ELR (cell line): ENCODE measurements at places on chromosomes 1 and 21.
A peak's percentile ranks its signal among the peaks of the same experiment; 100 is the strongest.

DNA sequence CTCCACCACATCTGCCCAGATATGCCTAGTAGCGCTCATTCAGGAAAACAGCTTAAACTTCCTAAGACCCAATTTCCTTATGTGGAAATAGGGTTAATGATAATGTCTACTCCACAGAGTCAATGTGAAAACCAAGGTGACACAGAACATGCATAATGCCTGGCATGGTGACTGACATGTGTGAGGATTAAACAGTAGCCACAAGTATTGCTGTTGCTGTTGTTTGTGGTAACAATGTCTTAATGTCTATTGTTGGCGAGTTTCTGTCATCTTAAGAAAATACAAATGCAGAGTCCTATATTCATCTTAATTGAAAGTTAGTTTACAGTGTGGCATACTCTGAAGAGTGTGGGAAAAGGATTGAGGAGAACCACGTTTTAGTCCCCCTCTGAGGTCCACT is 75.6 kb upstream of the NGF start:
- DNase-seq: no peak

GRCh38 chr1:41672173-41672572 is 187.7 kb upstream of the EDN2 start:
- peak; percentile 98 for DNase-seq

GRCh38 chr1:91557039-91557690 is 56.5 kb downstream of the CDC7 start:
- DNase-seq: no peak

- DNase-seq: peak; percentile 37
Measured at GRCh38 chr1:111593403-111594305, 25.9 kb upstream of the RAP1A start.

DNA sequence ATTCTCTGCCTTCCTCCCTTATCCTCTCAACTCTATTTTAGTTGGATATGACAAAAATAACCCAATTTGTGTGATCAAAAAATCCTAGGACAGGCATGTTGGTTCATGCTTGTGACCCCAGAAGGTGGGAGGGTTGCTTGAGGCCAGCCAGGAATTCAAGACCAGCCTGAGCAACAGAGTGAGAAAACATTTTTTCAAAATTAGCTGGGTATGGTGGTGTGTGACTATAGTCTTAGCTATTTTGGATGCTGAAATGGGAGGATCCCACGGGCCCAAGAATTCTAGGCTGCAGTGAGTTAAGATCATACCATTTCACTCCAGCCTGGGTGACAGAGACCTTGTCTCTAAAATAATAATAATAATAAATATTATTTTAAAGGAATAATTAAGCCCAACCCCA is 1383.1 kb upstream of the ADGRL2 start:
- peak; percentile 36 for DNase-seq

- DNase-seq: no peak
Measured at GRCh38 chr1:44747878-44748277, 8.2 kb downstream of the KIF2C start.

GRCh38 chr21:19468991-19469715 is 1065.6 kb upstream of the TMPRSS15 start:
- no peak for DNase-seq

DNA sequence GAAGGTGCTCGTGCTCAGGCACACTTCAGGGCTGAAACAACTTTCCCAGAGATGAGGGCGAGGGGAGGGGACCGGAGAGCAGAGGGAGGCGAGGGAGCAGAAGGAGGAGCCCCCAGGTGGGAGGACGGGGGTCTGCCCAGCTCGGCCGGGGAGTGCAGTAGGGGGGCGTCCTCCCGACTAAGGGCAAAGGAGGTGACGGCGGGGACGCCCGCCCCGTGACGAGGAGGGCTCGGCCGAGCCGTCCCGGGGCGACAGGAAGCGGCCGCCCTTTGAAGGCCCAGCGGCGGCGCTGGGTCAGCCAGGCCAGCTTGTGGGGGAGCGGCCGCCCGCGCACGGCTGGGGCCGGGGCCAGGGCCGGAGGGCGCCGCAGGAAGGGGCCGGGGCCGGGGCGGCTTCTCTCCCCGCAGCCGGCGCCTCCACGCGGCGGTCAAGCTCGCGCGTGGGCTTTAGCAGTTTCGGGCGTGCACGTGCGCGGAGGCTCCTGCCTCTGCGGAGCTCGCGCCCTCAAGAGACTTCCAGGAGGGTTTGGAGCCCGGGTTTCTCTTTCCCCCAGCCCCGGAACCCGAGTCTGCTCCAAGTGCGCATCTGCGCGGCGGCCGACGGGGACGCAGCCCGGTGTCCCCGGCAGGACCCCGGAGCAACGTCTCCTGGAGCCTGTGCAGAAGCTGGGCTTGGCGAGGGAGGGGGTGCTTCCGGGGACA is 100.8 kb upstream of the SLC45A1 start:
- peak; percentile 37 for DNase-seq

- DNase-seq: no peak
Measured at GRCh38 chr1:15151871-15152270, 1.7 kb upstream of the TMEM51 start.

- peak; percentile 52 for DNase-seq
Measured at GRCh38 chr1:25744140-25744581, 55.8 kb upstream of the SELENON start.

DNA sequence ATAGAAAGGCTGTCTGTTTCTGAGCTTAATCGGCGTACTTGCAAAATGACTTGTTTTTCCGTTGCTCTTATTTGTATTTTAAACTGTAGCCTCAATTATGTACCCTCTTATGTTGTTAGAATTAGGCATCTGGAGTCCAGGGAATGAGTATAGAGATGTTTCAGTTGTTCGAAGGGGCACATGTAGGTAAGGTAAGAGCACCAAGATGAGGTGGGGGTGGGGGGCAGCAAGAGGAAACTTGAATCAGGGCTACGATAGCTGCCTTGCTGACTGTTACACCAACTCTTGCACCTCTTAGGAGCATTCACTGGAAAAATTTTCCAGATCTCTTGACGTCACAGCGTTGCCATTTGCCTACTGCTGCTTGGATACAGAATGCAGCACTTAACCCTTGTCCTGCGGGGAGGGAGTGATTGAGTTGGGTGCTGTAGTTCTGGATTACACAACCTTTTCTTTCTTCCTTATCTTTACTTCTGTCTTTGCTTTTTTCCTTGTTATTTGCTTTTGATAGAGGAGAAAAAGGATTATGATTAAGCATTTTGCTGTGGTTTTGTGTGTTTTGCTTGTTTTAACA is 3.2 kb downstream of the ATP1B1 start:
- DNase-seq: peak; percentile 88

- DNase-seq: no peak
Measured at GRCh38 chr1:108140936-108141335, 59.2 kb downstream of the SLC25A24 start.

DNA sequence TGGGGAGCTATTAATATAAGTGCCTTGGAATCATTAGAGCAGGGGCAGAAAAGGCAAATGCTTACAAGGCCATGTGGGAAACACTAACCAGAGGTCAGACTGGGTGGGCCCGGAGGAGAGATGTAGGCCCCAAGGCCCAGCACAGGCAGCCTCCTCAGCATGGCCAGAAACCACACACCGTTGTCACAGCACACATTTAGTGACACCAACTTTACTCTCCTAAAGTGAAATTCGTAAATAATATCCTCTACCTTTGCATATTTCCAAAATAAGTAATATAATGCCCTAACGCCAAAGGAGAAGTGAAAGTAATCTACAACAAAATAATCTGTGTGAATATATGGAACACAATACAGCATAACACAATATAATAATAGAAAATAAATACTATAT is 62.6 kb downstream of the KIF21B start:
- DNase-seq: no peak

GRCh38 chr1:66246351-66247269 is 287.3 kb upstream of the SGIP1 start:
- DNase-seq: no peak

GRCh38 chr1:168719306-168720111 is 9.5 kb downstream of the DPT start:
- DNase-seq: peak; percentile 19

DNA sequence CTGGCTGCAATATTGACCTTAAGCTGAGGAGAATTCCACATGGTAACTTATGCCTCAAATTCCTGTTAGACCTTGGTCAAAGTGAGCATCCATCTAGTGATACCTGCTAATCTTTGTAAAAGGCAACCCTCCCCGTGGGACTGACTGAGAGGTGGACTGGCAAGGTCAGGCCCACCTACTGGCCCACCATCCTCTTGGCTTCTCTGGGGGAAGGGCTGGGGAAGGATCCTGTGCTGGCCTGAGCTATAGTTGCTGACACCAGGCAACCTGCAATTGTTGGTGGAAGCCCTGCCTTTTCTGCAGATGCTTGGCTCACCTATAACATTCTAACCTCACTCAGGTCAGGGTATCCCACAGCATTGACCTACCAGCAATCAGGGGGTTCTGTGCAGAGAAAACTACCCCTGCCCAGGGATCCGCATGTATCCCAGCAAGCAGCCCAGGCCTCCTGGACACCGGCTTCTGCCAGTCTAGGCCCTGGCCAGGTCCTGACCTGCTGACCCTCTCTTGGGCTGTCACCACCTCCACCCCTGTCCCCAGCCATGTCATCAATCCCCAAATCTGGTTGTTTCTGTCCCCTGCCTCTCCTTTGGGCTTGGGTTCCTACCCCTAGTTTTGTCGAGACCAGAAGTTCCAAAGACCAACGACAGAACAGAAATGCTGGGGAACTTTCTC is 108.1 kb upstream of the EDN2 start:
- DNase-seq: no peak

DNA sequence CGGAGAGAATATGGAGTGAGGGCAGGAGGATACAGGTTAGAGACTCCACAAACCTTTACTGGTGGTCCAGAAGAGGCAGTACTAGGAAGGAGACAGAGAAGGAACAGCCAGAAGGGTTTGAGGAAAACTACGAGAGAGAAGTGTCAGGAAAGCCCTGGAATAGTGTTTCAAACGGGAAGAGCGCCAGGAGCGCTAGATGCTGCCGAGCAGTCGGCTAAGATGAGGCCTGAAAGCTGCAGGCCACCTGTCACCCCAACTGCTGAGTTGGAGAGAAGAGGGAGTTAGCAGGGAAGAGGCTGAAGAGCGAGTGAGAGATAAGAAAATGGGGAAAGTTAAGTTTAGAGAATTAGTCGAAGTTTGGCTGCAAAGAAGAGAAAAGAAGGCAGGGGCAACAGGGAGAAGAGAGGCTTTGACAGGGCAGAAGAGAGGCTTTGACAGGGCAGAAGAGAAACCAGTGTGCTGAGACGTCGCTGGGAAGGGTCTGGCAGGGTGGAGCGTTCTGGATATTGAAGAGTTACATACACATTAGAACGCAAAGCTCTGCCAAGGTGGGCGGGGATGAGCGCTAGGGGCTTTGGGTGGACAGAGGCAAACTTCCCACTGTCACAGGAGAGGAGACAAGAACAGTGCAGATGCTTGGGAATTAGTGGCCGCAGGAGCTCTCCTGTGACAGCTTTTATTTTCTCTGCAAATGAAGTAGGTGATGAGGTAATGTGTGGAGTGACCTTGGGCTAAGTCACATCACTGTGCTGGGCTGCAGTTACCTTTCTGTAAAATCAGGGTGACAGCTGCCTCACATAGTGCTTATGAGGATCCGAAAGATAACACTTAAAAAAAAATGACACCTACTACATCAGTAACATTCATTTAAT is 31.2 kb downstream of the PCSK9 start:
- DNase-seq: no peak

GRCh38 chr1:21174654-21175323 is 1.9 kb downstream of the EIF4G3 start:
- peak; percentile 74 for DNase-seq

DNA sequence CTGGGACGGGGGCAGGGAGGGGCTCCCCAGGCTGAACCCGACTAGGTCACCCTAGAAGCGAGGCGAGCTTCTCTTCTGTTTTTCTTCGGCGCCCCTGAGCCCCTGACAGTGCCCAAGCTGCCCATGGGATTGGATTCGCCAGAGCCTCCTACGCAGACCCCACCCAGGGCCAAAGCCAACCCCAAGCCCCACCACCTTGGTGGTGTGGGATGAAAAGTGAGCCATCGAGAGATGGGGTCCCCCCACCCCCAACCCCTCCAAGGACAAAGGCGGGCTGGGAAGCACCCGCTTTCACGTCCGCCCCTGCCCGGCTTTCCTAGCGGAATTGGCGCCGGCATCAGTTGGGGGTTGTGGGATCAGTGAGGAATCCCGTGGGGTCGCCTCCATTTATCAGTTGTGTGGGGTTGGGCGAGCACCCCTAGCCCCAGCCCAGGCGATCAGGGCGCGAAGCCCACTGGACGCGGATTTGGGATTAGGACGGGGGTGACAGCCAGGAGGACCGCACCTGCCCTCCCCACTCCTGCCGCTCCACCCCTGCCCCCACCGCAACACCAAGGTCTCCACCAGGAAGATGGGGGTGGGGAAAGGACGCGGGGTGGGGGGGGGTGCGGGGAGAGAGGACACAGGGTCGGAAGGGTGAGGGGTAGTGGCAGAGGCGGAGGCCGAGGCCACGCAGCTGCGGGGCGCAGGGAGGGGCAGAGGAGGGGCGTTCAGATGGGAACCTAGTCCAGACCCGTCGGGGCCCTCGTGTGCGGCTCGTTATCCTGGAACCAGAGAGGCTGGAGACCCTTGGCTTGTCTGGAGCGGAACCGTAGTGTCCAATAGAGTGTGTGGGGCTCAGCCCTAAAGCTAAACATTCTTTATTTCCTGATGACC is 4.4 kb downstream of the TSPEAR start:
- DNase-seq: no peak

DNA sequence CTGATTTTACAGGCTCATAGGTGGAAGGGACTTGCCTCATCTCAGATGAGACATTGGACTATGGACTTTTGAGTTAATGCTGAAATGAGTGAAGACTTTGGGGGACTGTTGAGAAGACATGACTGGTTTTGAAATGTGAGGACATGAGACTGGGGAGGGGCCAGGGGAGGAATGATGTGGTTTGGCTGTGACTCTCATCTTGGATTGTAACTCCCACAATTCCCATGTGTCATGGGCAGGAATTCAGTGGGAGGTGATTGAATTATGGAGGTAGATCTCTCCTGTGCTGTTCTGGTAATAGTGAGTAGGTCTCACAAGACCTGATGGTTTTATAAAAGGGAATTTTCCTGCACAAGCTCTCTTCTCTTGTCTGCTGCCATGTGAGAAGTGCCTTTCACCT is 20.8 kb downstream of the SCYL3 start:
- peak; percentile 11 for DNase-seq

DNA sequence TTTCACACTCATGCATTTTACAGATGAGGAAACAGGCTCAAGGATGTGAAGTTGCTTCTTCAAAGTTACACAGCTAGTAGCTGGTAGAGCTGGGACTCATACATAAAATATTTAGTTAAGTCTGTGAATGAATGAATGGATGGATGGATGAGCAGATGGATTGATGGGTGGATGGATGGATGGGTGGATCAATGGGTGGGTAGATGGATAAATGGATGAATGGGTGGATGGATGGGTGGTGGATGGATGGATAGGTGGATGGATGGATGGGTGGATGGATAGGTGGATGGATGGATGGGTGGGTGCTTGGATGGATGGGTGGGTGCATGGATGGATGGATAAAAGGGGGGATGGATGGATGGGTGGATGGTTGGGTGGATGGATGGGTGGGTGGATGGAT is 240.9 kb downstream of the GRIK3 start:
- DNase-seq: no peak
